ENCODE measurements at places on chromosomes 7 and 10. TPM values are rescaled to one million over a fixed set of nuclear protein-coding genes. Genes with fewer than 3 reads are reported as not detected.

The BPGM gene
- total RNA-seq: 4.7 TPM

The ITIH5 gene
- 24.4 TPM for total RNA-seq

The KCP gene
- total RNA-seq: 2.3 TPM

The MAPK8 gene
- total RNA-seq: 28.1 TPM

The VAX1 gene
- total RNA-seq: not detected

The MTG1 gene
- total RNA-seq: 177 TPM

The MBL2 gene
- not detected for total RNA-seq

The LRRC17 gene
- not detected for total RNA-seq

The MRPS33 gene
- not detected for total RNA-seq

The STK31 gene
- not detected for total RNA-seq

The LRRD1 gene
- 1.8 TPM for total RNA-seq

The TNPO3 gene
- total RNA-seq: 63.8 TPM

The CBX3 gene
- 156 TPM for total RNA-seq

The NKX1-2 gene
- total RNA-seq: not detected

The FRMPD2 gene
- not detected for total RNA-seq

The BAMBI gene
- total RNA-seq: 9.1 TPM

The HABP2 gene
- 2.2 TPM for total RNA-seq

The GHRHR gene
- total RNA-seq: not detected

GRCh38 chr10:104315486-104315921 lies 22.8 kb downstream of the ITPRIP start:
- no peak for DNase-seq

GRCh38 chr10:88228130-88228529 lies 355.0 kb downstream of the RNLS start:
- no peak for DNase-seq

- DNase-seq: no peak
Measured at GRCh38 chr10:77647543-77648293, 10.1 kb upstream of the KCNMA1 start.

DNA sequence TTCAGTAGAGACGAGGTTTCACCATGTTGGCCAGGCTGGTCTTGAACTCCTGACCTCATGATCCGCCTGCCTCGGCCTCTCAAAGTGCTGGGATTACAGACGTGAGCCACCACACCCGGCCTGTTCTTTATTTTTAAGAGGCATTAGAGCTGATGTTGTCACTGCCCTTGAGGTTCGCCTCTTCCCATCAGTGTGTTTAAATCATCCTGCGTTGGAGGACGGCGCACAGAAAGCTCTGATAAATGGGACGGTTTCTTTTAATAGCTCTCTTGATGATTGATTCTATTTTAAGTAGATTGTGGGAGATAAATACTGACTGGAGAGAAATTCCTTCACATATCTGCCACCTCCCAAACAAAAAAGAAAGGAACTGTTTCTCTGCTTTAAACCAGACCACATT lies 29.0 kb downstream of the UPP1 start:
- peak; percentile 22 for DNase-seq

DNA sequence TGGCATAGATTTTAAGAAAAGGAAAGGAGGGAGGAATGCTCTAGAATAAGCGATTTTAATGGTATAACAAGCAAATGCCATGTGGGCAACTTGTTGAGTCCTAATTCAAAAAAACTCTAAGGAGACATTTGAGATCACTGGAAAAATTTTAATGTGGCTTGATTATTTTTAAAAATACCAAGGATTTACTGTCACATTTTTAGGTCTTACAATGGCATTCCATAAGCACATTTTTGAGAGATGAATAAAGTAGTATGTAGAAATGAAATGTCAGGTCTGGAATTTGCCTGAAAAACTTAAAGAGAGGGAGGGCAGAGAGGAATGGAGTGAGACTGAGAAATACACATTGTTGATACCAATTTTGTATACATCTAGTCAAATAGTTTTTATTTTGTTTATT lies 20.3 kb downstream of the NCAPG2 start:
- DNase-seq: no peak

GRCh38 chr7:70237831-70238575 lies 639.7 kb downstream of the AUTS2 start:
- DNase-seq: peak; percentile 39

DNA sequence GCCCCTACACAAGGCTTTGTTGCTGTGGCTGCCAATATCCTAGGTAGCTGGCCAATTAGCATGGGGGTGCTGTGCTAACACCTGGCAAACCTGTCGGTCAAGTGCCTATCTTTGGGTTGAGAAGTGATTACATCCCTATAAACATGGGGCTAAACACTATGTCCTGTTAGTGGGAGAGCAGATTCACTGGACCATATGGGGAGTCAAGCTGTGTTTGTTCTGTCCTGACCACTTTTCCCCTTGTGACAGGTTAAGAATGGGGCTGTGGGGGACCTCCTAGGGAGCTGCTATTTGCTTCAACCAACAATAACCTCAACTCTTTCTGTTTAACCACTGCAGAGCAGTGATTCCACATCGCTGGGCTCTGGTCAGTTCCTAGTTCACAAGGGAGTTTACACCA lies 151.5 kb upstream of the AOAH start:
- no peak for DNase-seq

DNA sequence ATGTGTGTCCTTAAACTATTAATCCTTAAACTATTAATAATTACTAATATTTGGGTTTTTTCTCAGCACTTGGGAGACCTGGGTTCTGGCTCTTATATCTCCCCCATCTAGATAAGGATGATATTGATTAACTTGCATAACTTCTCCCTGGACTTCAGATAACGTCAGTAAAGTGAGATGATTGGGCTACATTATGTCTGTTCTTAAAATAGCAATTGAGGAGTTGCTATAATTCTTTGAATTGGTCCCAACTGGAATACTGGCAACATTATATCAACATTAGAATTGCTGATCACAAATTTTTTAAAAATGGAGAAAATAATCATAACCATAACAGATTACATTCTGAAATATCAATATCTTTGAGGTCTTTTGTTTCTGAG lies 1.9 kb downstream of the APBB1IP start:
- DNase-seq: no peak

GRCh38 chr7:140661124-140661523 lies 11.6 kb upstream of the ADCK2 start:
- DNase-seq: no peak

- DNase-seq: peak; percentile 55
Measured at GRCh38 chr10:13001041-13001886, at the start of gene CCDC3. Gene CCDC3, minus strand, starts transcription at chr10:13001713. Its CDS starts 143 bp downstream, at chr10:13001570.

GRCh38 chr7:116629051-116629463 lies 42.9 kb upstream of the MET start:
- peak; percentile 77 for DNase-seq

GRCh38 chr7:5769571-5769970 lies 11.9 kb downstream of the RNF216 start:
- DNase-seq: no peak

- no peak for DNase-seq
Measured at GRCh38 chr10:24428410-24428782, 219.5 kb downstream of the KIAA1217 start.

- DNase-seq: no peak
Measured at GRCh38 chr7:119802147-119802546, 470.8 kb upstream of the KCND2 start.

GRCh38 chr7:63925626-63926460 lies 72.8 kb upstream of the ZNF722 start:
- peak; percentile 64 for DNase-seq

GRCh38 chr7:785416-785815 lies 46.9 kb upstream of the SUN1 start:
- DNase-seq: no peak

DNA sequence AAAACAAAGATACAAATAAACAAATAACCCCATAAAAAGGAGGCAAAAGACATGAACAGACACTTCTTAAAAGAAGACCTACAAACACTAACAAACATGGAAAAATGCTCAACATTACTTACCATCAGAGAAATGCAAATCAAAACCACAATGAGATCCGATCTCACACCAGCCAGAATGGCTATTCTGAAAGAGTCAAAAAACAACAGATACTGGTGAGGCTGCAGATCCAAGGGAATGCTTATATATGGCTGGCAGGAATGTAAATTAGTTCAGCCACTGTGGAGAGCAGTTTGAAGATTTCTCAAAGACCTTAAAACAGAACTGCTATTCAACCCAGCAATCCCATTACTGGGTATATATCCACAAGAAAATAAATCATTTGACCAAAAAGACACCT lies 80.4 kb upstream of the NRP1 start:
- DNase-seq: no peak

DNA sequence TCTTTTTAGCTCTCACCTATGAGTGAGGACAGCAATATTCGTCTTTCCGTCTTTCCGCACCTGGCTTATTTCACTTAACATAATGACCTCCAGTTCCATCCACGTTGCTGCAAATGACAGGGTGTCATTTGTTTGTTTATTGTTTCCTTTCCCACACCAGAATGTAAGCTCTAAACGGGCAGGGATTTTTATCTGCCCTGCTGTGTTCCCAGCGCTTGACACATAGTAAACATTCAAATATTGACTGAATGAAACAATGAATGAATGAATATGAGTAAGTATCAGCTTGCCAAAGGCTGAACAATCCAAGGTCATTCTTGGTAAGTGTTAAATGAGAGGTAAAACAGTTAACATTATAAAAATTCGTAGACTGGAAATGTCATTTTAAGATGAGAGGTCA lies 12.8 kb downstream of the SH3PXD2A start:
- DNase-seq: peak; percentile 12

- no peak for DNase-seq
Measured at GRCh38 chr10:18505456-18506118, 145.8 kb downstream of the NSUN6 start.

GRCh38 chr7:16982640-16983350 lies 101.0 kb upstream of the AGR3 start:
- DNase-seq: peak; percentile 76

GRCh38 chr7:38929460-38930171 lies 20.6 kb upstream of the VPS41 start:
- DNase-seq: no peak

DNA sequence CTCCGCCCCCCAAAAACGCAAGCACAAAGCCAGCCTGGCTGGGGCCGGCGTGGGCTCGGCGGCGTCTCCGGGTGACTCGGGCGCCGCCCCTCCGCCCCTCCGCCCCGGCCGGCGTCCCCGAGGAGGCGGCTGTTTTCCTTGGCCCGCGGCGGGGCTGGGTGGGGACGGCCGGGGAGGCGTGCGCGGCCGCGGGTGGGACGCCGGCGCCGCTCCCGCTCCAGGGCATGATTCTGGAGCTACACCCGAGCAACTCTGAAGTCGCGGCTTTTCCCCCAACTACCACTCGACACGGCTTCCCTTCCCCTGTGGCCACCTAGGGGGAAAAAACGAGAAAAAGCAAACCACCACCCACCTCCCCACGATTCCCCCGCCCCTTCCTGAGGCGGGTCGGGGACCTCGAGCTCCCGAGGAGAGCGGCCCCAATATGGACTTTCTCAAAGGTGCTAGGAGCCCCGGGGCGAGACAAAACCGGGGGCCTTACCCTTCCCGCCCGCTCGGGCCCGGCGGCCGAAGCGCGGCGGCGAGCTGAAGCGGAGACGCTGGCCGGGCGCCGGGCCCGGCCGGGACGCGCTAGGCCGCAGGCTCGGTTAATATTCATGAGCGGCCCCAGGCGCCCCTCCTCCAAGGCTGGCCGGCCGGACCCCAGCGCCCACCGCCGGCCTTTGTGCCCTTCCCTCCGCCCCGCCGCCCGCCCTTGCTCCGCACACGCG lies 856 bp downstream of the ARHGAP21 start:
- peak; percentile 85 for DNase-seq

GRCh38 chr7:128000854-128001265 lies 30.4 kb downstream of the LRRC4 start:
- DNase-seq: no peak

- DNase-seq: no peak
Measured at GRCh38 chr7:151064454-151064853, 5.1 kb downstream of the SLC4A2 start.

DNA sequence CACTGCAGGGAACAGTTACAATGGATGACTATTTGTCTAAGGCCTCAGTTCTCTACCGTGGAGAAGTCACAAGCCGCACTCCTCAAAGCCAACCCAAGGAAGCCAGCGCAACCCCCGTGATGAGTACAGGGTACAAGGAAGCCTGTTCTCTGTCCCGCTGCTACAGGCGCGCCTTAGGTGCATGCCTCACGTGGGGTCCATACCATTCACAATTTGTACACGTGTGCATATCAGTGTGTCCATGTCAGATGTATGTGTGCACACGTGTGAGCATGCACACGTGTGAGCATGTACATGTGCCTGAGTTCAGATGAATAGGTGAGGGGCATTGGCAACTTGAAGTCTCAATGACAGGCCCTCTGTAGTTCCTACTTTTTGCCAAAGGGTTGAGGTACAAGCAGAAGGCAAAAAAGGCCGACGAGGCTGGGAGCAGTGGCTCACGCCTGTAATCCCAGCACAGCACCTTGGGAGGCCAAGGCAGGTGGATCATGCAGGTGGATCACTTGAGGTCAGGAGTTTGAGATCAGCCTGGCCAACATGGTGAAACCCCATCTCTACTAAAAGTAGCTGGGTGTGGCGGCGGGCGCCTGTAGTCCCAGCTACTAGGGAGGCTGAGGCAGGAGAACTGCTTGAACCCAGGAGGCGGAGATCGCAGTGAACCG lies 62.8 kb downstream of the CTBP2 start:
- peak; percentile 16 for DNase-seq

DNA sequence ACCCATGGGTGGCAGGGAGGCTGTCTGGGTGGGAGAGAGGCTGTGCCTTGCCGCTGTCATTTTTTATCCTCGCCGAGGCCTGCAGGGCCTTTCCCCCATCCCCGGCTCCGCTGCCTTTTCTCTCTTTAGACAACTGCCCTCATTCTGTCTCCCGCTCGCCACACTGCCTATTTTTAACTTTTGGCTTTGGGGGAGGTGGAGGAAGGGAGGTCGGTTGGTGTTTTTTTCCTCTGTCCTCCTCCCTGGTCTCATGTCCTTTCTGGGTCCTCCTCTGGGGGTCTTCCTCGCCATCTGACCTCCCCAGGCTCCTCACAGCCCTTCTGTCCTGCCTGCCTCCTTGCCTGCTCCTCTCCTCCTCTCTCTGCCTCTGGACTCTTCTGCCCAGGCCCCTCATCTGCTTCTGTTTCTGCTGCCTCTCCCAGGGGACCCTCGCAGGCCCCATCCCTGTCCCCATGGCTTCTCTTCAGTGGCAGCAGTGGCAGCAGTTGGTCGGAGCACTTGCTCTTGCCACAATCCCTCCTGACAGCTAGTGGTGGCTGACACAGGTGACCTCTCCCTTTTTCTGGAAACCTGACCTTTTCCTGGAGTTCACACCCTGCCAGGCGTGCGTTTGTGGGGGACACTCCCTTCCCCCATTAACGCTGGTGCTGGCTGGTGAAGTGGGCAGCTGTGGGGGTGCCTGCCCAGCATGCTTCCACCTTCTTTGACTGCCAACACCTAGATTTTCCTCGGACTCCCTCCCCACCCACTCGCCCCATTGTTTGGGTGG lies 19.5 kb upstream of the PCBD1 start:
- DNase-seq: no peak

GRCh38 chr10:32891261-32891660 lies 66.8 kb downstream of the ITGB1 start:
- no peak for DNase-seq

GRCh38 chr10:100826983-100827818 lies 81.8 kb downstream of the PAX2 start:
- DNase-seq: peak; percentile 35

- DNase-seq: no peak
Measured at GRCh38 chr10:32263300-32263699, 83.7 kb downstream of the EPC1 start.

- DNase-seq: no peak
Measured at GRCh38 chr7:35555934-35556333, 139.0 kb downstream of the HERPUD2 start.

- peak; percentile 5 for DNase-seq
Measured at GRCh38 chr7:130595986-130596385, 72.6 kb downstream of the COPG2 start.
